Esophagus squamous epithelium (tissue), 5 donors: ENCODE measurements at places on chromosomes 12 and 14. TPM values are rescaled to one million over a fixed set of nuclear protein-coding genes. Genes with fewer than 3 reads are reported as not detected.

PTCSC3 gene
- not detected for total RNA-seq

METTL3 gene
- total RNA-seq, result 65.0 TPM

GRCh38 chr12:120654656-120655055 lies 14.2 kb downstream of the CABP1 start:
- H3K27ac ChIP-seq, result peak overlapping the region; percentile 85
- DNase-seq, result no peak
- no peak overlapping the region for H3K4me3 ChIP-seq
- H3K4me1 ChIP-seq, result peaks cover 1% of the 10 kb centered on the region
- no peaks in the 10 kb centered on the region for H3K27me3 ChIP-seq

DNA sequence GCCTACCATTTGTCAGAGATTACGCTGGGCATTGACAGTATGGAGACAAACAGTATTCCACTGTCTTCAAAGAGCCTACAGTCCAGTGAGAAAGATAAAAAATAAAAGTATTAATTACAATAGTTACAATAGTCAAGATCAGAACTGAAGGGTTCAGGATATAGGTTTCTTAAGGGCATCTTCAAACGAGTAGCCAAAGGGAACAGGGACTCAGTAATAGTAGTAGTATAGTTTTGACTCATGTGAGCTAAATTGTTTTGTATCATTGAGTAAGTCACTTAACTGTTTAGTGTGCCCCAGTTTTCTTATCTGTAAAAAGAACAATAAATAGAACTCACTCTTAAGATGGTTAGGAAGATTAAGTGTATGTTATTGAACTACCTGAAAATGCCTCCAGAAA lies 123.6 kb downstream of the METTL25 start:
- H3K36me3 ChIP-seq, result no peaks in the 10 kb centered on the region
- no peaks in the 10 kb centered on the region for H3K27me3 ChIP-seq
- H3K4me1 ChIP-seq, result no peaks in the 10 kb centered on the region
- DNase-seq, result no peak

- no peak overlapping the region for H3K27ac ChIP-seq
- no peak overlapping the region for H3K4me3 ChIP-seq
- DNase-seq, result no peak
- H3K27me3 ChIP-seq, result no peaks in the 10 kb centered on the region
- H3K36me3 ChIP-seq, result no peaks in the 10 kb centered on the region
Measured at GRCh38 chr14:87343652-87344051, 649.3 kb downstream of the GALC start.

AKAP3 gene
- total RNA-seq, result 1.3 TPM

DNA sequence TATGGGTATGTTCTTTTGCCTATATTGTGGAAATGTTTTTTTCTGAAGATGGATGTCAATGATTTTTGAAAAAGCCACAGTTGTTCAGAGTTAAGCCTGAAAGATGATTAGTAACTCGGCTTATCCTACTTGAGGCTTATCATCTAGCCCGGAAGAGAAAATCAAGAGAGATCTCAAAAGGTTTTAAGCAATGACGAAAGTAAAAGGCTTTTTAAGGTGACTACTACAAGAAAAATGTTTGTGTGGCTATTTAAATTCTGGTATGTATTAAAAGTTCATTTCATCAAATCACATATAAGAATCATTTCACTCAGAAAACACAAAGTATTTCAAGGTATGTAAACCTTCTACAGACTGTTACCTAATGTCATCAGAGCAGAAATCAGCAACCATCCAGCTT lies 40.2 kb downstream of the HEATR5A start:
- DNase-seq, result no peak
- peaks cover 97% of the 10 kb centered on the region for H3K36me3 ChIP-seq

SLC5A8 gene
- total RNA-seq, result not detected
